ENCODE measurements at places on chromosomes 5 and 9.

- DNase-seq, result no peak
These were observed 51.7 kb downstream of the DAB2IP start for GRCh38 chr9:121703014-121703734.

- no peak for DNase-seq
These were observed 42.4 kb downstream of the PAX5 start for GRCh38 chr9:36991516-36992134.

DNA sequence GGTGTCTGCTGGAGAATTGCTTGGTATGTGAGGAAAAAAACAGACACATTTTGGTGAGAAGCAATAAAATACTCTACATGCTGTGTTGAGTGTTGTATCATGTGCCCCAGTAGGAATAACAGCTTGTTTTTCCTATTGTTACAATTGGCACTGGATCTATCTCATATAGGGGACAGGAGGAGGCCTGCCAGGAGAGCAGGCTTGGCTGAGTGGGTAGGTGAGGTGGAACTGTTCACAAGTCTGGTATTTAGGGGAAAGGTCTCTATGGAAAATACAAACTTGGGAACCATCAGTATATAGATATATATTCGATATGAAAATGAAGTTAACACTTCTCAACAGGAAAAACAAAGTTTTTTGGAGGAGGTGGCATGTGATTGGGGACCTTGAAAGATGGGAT, 9.5 kb upstream of the SH3TC2 start:
- no peak for DNase-seq

DNA sequence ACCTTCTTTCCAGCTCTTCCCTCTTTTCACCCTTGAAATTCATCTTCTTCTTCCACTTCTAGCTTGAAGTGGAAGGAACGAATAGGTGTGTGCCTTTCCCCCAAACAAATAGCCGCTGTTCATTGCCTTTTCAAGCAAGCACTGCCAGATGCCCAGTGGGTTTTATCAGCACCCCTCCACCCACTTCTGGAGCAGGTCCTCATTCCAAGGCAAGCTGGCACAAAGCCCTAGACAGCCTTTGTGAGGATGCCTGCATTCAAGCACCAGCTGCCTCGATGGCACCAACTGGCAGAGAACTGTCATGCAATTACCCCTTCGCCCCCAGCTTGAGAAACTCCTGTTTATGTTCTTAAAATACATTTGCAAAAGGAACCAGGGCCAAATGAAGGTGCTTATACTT, 36.5 kb downstream of the SERINC5 start:
- DNase-seq, result no peak

DNA sequence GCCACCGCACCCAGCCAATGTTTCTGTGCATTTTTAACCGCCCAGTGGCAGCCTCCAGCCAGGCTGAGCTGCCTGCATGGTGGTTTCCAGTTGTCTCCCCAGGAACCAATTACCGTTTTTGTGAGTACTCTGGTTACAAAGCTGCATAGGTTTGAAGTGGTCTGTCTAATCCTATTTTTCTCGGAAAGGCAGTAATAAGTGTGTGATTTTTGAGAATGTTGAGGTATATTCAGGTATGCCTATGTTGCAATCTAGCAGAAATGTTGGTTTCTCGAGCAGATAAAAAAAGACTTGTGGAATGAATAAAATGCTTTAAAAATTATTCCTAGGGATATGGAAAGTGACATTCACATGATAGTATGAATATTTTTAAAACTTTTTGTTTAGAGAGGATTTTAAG, 41.5 kb upstream of the ANKH start:
- peak; percentile 59 for DNase-seq

GRCh38 chr9:36169708-36170107, 520 bp downstream of the CCIN start:
- no peak for DNase-seq

DNA sequence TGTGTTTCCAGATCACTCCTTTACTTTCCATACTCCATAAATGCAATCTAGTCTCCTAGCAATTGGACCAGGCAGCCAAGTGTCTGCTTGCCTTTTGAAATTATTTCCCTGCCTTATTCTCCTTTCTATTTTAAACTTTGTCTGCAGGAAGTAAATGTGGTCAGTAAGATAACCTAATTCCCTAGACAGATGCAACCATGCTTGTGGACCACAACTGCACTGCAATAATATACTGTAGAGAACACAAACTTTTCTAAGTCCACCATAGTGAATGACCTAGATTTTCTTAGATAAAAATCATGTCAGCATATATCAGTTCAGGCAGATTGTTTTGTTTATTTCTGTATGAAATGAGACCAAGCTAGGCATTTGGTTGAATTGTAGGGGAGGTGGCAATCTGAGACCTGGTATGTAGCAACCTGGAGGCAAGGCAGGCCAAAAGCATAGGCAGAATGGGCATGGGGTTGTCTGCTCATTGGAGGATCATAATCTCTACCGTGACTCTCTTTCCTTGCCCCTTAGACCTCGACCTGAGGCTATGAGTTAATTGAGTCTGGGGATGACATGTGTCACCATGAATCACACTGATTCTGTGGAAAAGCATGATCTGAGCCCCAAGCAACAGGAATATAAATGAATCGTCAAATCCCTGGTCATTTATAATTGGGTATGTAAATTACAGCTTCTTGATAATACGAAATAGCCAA, 20.7 kb downstream of the ACTL7B start:
- DNase-seq, result no peak

DNA sequence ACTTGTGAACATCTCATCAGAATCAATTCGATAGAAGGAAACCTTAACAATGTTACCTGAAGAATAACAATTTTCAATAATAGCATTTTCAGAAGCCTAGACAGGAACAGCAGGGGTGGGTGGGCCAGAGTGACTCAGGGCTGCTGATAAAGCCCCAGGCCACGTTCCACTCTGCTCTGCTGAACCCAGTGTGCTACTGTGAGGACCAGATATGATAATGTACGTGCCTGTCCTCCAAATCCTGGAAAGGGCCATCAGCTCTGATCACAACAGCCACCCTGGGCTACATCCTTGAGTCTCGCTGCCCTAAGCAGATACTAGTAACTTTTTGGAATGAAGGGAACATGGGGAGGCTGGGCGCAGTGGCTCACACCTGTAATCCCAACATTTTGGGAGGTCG, 91.3 kb downstream of the PRRT1B start:
- DNase-seq, result no peak

- DNase-seq, result no peak
These were observed 298.4 kb upstream of the IRX4 start for GRCh38 chr5:2181149-2181548.

GRCh38 chr5:134975843-134976242, 8.1 kb downstream of the CATSPER3 start:
- no peak for DNase-seq

DNA sequence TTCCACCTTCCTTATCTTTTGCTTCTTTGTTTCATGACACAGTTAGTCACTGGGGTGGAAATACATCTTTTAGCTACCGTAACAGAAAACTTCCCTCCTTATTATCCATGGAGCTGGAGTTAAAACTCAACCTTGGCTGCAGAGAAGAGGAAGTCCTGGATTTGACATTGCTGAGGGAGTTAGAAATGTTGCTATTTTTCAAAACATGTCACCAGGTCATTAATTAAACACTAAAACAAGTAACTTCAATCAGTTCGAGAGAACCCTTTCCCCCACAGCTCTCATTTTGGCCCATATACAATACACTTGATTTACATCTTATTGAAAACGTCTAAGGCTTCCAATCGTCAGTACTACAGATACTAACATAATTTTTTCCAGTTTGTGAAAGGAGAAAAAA, 237.9 kb upstream of the CD180 start:
- DNase-seq, result no peak

GRCh38 chr9:120891884-120892747, 15.1 kb upstream of the PHF19 start:
- DNase-seq, result no peak

- no peak for DNase-seq
These were observed 32.0 kb upstream of the OTP start for GRCh38 chr5:77670526-77670925.

GRCh38 chr5:4244306-4244705, 648.7 kb downstream of the IRX1 start:
- no peak for DNase-seq

GRCh38 chr9:127568971-127569885, 42.8 kb upstream of the STXBP1 start:
- peak; percentile 80 for DNase-seq

- DNase-seq, result no peak
These were observed 20.4 kb downstream of the DDX4 start for GRCh38 chr5:55758231-55758630.

DNA sequence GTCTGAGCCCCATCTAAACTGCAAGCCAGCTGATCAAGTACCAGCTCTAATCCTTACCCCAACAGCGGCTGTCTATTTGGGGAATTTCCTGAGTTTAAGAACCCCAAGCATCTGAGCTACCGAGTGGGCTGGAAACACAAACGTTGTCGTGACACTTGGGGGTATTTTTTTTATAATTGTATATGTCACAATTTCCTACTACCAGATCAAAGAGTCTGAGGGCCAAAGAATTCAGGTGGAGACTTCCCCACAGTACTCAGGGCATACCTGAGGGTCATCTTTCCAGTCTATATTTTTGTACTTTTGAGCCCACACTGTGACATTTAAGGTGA, 42.8 kb downstream of the PTTG1 start:
- no peak for DNase-seq

DNA sequence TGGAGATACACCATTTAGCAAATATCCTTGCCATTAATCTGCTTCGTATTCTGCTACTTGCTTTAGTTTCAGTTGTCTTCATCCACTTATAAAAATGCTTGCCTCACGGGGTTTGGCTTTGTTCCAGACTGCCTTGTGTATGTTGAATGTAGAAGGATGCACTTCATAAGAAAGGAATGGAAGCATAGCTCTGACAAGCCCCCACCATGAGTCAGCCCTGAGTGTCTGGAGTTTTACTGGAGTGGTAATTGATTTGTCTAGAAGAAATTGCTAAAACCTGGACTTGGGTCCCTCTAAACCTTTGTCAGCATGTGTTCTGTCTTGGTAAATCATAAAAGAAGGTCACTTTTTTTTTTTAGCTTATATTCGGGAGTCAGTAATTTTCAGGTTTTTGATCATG, 4.6 kb downstream of the TEX48 start:
- peak; percentile 100 for DNase-seq

- no peak for DNase-seq
These were observed 260.8 kb upstream of the PPP1R2B start for GRCh38 chr5:156589104-156589945.

DNA sequence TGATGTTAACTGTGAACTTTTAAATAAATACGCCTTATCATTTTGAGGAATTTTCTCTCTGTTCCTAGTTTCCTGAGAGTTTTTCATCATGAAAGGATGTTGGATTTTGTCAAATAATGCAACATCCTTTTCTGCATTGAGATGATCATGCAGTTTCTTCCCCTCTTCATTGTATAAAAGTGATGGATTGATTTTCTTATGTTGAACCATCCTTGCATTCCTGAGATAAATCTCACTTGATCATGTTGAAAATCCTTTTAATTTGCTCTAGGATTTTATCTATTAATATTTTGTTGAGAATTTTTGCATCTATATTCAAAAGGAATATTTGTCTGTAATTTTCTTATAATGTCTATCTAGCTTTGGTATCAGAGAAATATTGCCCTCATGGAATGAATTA, 13.3 kb downstream of the FOXE1 start:
- no peak for DNase-seq

DNA sequence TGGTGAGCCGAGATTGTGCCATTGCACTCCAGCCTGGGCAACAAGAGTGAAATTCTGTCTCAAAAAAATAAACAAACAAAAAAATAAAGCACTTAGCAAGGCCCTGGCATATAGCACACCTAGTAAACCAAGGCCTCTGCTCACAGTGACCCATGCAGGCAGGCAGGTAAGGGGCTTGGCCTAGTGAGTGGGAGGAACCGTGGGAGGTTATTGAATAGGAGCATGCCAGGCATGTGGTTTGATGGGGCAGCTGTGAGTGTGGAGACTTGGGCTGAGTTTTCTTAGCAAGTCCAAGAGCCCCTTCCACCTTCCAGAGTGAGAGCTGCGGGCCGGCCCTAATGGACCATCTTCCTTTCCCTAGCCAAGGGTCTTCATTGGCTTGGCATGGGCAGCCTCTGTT, 4.5 kb upstream of the NDST1 start:
- no peak for DNase-seq

- no peak for DNase-seq
These were observed 285.7 kb upstream of the TUT7 start for GRCh38 chr9:86639899-86640379.

DNA sequence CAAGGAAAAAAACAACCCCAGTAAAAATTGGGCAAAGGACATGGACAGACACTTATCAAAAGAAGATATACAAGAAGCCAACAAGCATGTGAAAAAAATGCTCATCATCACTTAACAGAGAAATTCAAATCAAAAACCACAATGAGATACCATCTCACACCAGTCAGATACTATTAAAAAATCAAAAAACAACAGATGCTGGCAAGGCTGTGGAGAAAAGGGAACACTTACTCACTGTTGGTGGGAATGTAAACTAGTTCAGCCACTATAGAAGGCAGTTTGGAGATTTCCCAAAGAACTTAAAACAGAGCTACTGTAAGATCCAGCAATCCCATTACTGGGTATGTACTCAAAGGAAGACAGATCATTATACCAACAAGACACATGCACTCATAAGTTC, 157.4 kb downstream of the EDIL3 start:
- DNase-seq, result no peak

- no peak for DNase-seq
These were observed 257.5 kb downstream of the NSG2 start for GRCh38 chr5:174303035-174303434.

GRCh38 chr5:180377556-180378197, 24.5 kb upstream of the GFPT2 start:
- DNase-seq, result no peak

- DNase-seq, result no peak
These were observed 9.6 kb downstream of the TMOD1 start for GRCh38 chr9:97510797-97511654.

- DNase-seq, result no peak
These were observed 42.7 kb downstream of the ACER2 start for GRCh38 chr9:19451240-19452087.

- DNase-seq, result no peak
These were observed 118.2 kb downstream of the ENTREP1 start for GRCh38 chr9:69443178-69443577.

DNA sequence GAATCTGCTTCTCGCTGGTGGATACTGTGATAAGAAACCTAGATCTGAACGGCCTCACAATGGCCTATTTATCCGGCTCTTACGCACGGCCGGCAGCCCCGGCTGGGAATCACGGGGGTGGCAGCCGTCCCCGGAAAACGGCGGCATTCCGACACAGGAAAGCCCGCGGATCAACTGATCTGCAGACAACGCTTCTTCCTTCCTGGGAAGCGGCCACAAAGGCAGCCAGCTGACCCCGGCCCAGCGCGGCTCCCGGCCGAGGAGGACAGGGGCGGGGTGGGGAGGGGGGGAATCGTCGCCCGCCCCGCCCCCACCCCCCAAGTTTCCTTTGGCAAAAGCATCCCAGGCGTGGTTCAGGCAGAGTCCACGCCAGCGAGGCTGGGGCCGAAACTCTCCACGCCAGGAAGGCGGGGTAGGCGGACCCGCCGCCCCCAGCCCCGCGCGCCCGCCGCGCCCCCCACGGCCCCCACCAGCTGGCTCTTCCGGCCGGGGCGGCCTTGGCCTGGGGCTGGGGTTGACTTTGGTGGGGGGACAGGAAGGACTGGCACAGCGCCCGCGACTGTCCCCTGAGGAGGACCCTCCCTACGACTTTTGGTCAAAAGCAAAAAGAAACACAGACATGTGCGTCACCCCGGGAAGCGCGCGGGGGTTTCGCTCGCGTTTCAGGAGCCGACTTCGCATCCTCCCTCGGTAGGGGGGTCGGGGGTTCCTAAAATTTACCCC, 247.7 kb upstream of the ANKRD55 start:
- no peak for DNase-seq

GRCh38 chr9:14192556-14192955, 121.4 kb downstream of the NFIB start:
- DNase-seq, result no peak

- DNase-seq, result no peak
These were observed 74.2 kb upstream of the TUSC1 start for GRCh38 chr9:25752398-25752797.

Measured in fibroblast of skin of left quadriceps (primary cell).